Pons (tissue), 1 donor: ENCODE measurements at places on chromosomes 2 and 18.
A peak's percentile ranks its signal among the peaks of the same experiment; 100 is the strongest.

GRCh38 chr2:152348388-152348787 lies 13.4 kb downstream of the FMNL2 start:
- DNase-seq: no peak

GRCh38 chr18:48879008-48879431 lies 71.7 kb downstream of the SMAD7 start:
- DNase-seq: no peak

GRCh38 chr18:22974001-22974400 lies 40.9 kb downstream of the RBBP8 start:
- DNase-seq: no peak

DNA sequence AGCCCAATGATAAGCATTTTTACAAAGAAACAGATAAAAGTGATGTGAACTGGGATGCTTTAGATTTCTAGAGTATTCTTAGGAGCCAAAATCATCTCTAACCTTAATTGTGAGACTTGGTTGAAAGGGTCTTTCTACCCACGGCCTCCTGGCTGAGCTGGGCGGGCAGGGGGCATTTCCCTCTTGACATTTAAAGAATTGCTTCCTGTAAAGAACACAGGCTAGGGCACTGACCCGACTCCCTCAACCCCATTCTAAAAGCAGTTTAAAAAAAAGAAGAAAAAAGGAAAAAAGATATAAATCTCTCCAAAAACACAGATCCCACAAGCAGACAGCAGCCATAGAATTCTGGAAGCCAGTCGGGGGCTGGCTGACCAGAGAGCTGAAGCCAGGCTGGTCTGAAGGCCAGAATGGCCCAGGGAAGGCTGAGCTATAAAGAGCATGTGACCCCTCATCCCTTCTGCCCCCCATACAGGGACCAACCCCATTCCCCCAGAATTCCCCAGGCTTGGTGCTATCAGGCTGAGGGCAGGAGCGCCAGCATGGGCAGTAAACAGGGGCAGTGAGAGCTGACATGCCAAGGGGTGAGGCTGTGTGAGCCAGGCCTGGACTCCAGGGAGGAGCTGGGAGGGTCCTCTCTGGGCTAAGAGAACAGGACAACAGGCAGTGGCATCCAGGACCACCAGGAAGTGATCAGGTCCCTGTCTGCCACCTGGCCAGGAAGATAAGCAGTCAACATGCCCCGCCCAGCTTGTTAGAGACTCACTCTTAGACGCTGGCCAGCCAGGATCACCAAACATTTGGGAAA lies 188.5 kb downstream of the HDAC4 start:
- no peak for DNase-seq

DNA sequence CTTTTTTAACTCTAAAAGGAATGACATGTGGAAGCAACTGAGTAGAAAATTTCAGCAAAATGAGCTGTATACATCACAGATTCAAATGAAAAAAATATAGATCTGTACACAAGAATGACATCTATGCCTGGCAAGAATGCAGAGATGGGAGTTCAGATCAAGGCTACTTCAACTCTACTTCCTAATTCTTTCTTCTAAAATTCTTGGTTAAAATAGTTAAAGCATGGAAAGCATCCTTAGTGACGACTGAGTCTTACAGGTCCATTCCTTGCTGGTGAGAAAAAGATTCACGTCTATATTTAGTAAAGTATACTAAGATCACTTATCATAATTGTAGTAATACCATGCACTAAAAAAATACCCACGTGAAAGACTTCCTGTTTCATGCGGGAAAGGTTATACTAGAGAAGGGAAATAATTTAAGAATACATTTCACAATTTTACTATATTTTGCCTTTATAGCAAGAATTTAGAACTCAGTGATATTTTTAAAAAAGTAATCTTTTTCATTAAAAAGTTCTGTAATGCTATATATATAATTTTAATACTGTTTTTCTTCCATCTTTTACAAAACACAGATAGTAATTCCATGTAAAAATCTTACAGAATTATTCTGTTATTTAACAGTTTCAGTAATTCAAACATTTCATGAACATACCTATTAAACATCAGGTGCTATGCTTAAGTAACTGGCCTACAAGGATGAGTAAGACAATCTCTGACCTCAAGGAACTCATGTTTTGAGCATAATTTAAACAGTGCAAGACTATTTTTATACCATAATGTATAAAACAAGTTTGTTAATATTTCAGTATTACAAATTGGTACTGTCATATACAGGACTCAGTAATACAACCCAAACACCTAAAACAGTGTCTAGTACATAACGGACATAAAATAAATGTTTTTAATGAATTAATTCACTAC lies 159.6 kb downstream of the BAZ2B start:
- no peak for DNase-seq

GRCh38 chr2:186702006-186702405 lies 8.1 kb downstream of the FAM171B start:
- no peak for DNase-seq

DNA sequence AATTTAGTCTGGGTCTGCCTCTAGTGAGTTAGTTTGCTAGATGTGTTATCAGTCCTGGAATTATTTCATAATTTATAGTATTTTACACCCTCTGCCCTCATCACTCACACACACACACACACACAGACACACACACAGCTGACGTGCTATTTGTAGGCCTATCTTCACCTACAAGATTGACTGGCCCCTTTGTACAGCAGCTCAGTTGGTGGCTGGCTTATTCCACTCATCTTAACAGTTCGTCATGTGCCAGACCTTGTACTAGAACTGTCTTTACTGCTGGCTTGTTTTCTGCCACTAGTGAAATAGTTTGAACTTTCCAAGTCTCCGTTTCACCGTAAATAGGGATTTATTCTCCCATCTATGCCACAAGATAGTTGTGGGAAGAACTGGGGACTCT lies 21.3 kb downstream of the CENPO start:
- DNase-seq: no peak

- DNase-seq: no peak
Measured at GRCh38 chr2:45497355-45497754, 113.7 kb downstream of the SRBD1 start.

DNA sequence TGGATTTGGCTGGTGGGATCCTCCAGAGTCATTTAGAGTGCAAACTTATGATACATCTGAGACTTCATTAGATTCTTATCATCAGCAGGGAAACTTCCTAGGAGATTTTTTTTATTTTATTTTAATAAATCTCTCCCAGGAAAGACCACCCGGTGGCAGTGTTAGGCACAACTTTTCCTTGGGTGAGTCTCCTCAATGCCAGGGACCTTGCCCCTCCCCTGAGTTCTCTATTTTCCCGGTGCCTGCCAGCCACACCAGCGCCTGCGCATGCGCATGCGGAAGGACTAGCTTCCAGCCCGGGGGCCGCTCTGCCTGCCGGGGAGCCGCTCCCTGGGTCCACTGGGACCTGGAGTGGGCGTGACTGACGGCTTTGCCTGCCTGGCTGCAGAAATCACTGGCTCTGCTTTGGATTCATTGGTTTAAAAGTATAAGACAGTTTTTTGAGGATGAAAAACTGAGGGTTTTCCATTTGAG lies 86.6 kb downstream of the TMEM182 start:
- DNase-seq: peak; percentile 75

- no peak for DNase-seq
Measured at GRCh38 chr2:11492244-11492643, 26.3 kb upstream of the E2F6 start.

DNA sequence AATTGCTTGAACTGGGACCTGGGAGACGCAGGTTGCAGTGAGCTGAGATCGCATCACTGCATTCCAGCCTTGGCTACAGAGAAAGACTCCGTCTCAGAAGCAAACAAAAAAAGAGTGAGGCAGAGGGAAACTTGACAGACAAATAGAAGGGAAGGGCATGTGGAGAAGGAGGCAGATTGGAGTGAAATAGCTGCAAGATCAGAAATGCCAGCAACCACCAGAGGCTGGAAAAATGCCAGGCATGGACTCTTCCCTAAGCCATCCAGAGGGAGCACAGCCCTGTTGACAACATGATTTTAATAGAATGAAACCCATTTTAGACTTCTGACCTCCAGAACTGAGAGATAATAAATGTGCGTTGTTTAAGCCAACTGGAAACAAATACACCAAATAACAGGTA lies 447.2 kb upstream of the SPHKAP start:
- DNase-seq: no peak

- no peak for DNase-seq
Measured at GRCh38 chr2:36919041-36919837, 47.1 kb downstream of the STRN start.

GRCh38 chr2:100390001-100390940 lies 27.2 kb downstream of the CHST10 start:
- DNase-seq: no peak

GRCh38 chr2:189798312-189799029 lies 14.2 kb downstream of the PMS1 start:
- peak; percentile 75 for DNase-seq

GRCh38 chr18:46577546-46577945 lies 79.5 kb downstream of the LOXHD1 start:
- DNase-seq: no peak

GRCh38 chr2:143252138-143252907 lies 123.1 kb downstream of the ARHGAP15 start:
- no peak for DNase-seq

DNA sequence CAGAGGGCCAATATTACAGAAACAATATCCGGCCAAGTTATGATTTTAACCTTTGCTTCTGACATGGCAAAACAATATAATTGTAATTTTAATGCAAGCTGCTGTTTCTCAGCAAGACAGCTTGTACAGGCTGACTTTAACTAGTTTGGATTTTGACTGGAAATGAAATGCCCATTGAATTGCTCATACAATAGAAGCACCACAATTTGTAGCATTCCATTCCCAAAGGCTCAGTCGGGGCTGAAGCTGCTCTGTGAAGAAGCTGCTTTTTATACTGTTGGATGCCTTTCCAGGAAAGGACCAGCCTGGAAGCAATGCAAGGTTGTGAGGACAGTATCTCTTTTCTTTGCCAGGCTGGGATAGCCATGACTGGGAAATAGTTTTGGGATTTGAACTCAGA lies 677.0 kb upstream of the FANCL start:
- no peak for DNase-seq

- DNase-seq: no peak
Measured at GRCh38 chr2:210961249-210961648, 404.9 kb downstream of the CPS1 start.

- DNase-seq: no peak
Measured at GRCh38 chr2:174412256-174412655, 16.7 kb downstream of the SCRN3 start.

DNA sequence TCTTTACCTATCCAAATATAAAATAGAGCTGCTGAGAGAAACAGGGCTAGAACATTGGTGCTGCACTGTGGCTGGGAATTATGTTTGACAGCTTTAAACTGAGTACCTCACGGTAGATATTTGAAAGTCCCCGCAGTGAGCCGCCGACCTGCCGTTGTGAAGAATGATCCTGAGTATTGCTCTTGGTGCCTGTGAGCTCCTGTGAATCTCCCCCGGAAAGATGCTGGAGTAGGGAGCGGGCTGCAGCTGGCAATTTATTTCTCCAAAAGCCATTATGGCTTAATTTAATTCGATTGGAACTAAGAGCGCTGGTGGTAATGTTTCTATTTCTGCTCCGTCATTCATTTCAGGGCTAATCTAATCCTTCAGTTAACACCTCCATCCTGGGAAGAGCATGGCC lies 129.4 kb upstream of the TPO start:
- DNase-seq: no peak

- DNase-seq: no peak
Measured at GRCh38 chr2:37026050-37026449, 58.1 kb downstream of the HEATR5B start.

GRCh38 chr18:75034937-75035336 lies 174.0 kb downstream of the PTGR3 start:
- DNase-seq: no peak

GRCh38 chr2:64277101-64277849 lies 133.1 kb upstream of the PELI1 start:
- DNase-seq: peak; percentile 76
